ENCODE measurements at places on chromosomes 16 and 17.

DNA sequence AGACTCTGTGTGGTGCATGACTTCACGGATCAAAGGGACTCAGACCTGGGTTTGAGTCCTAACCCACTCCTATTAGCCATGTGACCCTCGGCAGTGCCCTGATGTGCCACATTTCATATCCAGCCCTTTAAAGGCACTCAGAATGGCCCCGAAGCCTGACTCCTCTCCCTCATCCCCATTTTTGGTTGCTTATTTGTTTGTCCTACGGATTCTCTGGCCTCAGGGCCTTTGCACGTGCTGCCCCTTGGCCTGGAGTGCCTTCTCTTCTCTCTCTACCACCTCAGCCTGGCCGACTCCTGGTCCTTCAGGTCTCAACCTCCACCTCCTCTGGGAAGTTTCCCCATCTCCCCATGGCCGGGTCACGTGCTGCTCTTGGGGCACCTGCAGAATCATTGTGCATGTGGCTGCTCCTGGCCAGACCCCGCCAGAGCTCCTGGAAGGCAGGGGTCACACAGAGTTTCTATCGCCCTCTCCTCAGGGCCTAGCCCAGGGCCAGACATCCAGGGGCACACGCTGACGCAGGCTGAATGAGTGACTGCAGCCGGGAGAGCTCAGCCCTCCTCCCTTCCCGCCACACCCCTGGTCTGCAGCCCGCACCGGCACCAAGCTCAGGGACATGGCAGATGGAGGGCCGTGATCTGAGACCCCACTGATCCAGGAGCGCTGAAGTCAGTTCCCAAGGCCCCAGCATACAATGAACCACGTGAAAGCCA is 22.0 kb upstream of the CIBAR2 start:
- DNase-seq: peak; percentile 40

GRCh38 chr17:63555500-63556156 is 5.4 kb downstream of the DCAF7 start:
- no peak for DNase-seq

- DNase-seq: no peak
These were observed at the start of gene KATNB1 for GRCh38 chr16:57735755-57736418. Gene KATNB1, plus strand, starts transcription at chr16:57735770. Its CDS starts 1,474 bp downstream, at chr16:57737244.

DNA sequence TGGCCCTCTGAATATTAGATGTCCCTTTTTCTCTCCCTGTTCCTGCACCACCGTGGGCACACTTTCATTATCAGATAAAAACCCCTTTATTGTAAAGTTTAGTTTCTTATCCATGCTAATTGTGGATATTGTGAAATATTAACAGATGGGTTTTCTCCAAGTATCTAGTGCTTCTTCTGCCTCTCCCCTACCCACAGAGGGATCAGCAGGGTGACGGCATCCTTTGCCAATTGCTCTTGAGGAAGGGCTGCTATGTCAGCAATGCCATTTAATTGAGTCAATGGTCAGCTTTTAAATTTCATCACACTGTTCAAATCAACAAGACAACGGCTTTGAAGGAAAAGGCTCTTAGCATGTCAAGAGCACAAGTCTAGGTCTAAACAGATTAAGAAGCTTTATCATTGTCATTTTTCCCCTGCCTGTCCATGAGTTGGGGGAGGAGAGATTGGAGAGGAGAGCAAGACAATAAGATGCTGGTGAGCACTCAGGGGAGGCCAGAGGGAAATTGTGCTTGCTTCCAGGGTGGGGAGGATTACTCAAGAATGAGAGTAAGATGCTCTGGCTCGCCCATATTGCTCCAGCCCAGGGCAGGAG is 443.0 kb upstream of the CCL2 start:
- no peak for DNase-seq

- DNase-seq: no peak
These were observed 2.9 kb downstream of the VEZF1 start for GRCh38 chr17:57984936-57985674.

- no peak for DNase-seq
These were observed 2.2 kb upstream of the NTN3 start for GRCh38 chr16:2468725-2469398.

DNA sequence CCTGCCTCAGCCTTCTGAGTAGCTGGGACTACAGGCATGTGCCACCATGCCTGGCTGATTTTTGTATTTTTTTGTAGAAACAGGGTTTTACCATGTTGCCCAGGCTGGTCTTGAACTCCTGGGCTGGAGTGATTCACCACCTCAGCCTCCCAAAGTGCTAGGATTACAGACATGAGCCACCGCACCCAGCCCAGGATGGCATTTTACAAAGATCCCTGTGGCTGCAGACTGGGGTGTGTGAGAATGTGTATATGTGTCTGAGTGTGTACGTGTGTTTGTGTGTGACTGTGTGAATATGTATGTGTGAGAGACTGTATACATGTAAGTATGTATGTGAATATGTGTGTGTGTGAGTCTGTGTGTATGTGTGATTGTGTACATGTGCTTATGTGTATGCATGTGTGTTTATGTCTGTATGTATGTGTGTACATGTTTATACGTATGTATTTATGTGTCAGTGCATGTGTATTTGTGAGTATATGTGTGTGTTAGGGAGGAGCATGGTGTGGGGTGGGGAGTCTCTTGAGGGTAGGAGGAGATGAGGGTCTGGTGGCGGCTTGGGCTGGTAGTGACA is 17.0 kb downstream of the RPTOR start:
- no peak for DNase-seq

DNA sequence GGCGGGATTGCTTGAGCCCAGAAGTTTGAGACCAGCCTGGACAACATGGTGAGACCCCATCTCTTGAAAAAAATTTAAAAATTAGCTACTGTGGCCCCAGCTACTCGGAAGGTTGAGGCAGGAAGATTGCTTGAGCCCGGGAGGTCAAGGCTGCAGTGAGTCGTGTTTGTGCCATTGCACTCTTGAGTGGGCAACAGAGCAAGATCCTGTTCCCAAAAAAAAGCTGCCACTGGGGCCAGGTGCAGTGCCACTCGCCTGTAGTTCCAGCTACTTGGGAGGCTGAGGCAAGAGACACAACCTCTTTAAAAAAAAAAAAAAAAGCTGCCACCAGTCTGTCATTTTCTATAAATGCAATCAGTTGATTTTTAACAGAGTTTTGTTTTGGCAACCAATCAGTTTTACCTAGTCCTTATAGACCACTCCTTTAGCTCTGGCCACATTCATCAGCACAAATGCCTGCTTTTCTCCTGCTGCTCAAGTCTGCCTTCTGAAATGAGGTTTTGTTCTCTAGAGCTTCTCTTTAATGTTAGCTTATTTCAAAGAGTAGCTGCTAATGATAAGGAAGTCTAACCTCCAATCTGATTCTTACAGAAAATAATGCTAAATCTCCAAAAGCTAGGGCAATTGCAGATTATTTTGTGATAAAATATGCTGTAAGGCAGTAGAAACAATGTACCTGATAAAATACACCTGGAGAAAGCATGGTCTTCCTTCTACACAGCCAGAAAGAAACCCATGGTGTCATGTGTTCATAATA is 64.8 kb downstream of the TUBD1 start:
- DNase-seq: no peak

GRCh38 chr17:33218698-33219601 is 74.1 kb downstream of the ASIC2 start:
- DNase-seq: no peak

Data from ecto neural progenitor cell (in vitro differentiated cells).